ENCODE measurements at places on chromosomes 12 and 14.

GRCh38 chr12:47772094-47772660 lies 861 bp upstream of the SLC48A1 start:
- no peak for DNase-seq

DNA sequence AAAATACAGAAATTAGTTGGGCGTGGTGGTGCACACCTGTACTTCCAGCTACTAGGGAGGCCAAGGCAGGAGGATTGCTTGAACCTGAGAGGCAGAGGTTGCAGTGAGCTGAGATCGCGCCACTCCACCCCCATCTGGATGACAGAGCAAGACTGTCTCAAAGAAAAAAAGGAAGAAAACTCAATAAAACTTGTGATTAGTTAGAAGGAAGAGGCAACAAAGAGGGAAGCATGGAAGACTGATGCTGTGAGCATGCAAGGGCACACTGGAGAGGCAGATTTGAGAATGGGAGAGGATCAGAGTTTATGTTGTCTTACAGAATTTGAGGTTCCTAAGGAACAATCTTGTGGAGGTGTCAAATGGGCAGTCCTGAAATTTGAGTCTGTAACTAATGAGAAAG lies 2.8 kb upstream of the ZC2HC1C start:
- no peak for DNase-seq

DNA sequence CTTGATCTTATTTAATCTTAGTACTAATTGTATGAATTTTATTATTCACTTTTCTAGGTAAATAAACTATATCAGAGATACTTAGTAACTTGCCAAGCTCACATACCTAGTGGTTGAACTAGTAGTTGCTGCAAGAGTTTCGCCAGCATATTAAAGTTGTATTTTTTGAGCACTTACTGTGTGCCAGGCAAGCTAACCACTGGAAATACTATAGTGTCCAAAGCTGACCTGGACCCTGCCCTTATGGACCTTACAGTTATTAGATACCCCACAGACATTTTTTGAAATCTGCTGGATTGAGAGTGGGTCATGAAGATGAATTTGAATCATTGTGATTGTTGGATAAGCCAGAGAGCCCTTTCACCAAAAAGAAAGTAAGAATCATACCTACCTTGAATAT lies 125.0 kb downstream of the RAD51B start:
- DNase-seq: peak; percentile 3

DNA sequence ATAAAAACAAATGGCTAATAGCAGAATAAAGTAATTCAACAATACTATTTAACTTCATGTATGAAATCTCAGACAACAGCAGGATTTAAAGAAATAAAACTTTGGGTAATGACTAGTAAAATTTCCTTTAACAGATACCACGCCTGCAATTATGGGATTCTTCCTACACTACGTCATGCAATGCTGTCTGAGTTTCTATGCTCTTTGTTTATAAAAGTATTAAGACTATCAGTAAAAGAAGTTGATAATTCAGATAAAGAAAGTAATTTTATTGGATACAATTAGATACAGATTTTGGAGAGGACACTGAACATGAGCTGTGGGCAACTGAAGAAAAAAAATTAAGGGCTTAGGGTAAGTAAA lies 308.4 kb upstream of the LRFN5 start:
- DNase-seq: no peak

DNA sequence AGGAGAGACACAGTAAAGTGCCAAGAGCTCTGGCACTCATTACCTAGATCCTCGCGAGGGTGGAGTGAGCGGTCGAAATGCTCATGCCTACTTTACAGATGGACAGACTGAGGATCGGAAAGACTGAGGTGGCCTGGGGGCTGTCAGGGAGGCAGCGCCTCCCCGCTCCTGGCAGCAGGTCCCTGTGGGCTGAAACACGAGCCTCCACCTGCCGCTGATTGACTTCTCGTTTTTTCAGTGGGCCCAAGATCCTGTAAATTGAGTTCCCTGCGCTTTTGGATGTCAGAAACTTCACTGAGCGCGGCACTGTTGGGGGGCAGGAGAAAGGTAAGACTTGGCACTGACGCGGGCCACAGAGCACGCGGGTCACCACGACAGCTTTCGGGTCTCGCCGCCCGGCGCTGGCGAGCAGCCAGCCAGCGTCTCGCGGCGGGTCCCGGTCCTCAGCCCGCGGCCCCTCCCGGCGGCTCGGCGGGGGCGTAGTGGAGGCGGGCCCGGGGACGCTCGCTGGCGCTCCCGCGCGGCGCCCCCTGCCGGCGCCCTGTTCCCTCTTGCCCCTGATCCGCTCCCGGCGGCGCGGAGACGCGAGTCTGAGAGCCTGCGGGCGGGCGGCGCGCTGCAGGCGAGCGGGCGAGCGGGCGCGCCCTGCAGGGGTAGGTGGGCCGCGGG lies 552 bp upstream of the SCN8A start:
- peak; percentile 78 for DNase-seq

GRCh38 chr14:73266317-73266716 lies 29.0 kb downstream of the PAPLN start:
- DNase-seq: no peak

DNA sequence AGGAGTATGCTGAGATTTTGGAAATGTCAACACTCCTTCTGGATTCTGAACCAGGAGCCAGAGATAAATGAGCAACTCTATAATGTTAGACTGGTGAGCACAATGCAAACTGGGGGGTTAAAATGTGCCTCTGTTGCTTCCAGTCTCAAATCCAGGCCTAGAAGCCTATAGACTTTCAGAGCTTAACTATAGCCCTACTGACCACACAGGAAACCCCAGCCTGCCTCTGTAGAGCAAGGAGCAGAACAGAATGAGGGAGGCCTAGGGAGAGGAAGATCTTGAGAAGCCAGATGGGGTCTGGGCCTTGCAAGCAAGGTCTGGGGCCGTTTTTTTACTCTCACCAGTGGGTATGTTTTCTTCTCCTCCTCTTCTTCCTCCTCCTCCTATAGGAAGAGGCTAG lies 225.4 kb upstream of the KITLG start:
- DNase-seq: peak; percentile 58

DNA sequence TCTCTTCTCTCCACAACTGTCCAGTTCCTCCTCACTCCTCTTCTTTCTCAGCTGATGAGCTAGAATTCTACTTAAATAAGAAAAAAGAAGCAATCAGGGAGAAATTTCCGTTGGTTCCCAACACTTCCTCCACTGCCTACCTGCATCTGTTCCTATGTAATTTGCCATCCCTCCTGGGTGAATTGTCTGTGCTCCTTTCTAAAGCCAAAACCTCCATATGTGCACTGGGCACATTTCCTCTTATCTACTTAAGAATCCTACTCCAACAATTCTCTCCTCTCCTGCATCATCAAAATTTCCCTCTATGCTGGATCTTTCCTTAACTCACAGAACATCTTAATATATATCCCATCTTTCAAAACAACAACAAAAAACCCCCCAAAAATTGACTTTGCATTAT lies 35.2 kb downstream of the GPR65 start:
- no peak for DNase-seq

GRCh38 chr12:52148464-52149181 lies 43.2 kb downstream of the KRT80 start:
- DNase-seq: no peak

- no peak for DNase-seq
These were observed 30.5 kb downstream of the APPL2 start for GRCh38 chr12:105205322-105206048.

GRCh38 chr14:61388976-61389576 lies 67.7 kb downstream of the PRKCH start:
- no peak for DNase-seq

DNA sequence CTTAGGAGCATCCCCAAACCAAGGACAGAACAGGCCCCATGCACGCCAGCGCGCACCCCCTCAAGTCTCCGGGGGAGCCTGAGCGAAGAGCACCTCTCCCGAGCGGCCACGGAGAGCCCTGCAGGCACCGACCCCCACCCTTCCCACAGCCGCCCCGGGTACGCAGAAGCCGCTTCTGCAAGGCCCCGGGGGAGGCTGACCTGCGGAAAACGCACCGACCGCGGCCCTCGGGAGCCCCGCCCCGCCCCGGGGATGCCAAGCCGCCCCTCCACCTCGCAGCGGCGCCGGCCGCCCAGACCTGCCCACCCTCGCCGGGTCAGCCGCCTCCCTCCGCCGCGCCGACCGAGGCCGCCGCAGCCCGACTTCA lies 385 bp downstream of the CAPRIN2 start:
- DNase-seq: no peak

- DNase-seq: no peak
These were observed 213.6 kb downstream of the ADGRD1 start for GRCh38 chr12:131167334-131167733.

DNA sequence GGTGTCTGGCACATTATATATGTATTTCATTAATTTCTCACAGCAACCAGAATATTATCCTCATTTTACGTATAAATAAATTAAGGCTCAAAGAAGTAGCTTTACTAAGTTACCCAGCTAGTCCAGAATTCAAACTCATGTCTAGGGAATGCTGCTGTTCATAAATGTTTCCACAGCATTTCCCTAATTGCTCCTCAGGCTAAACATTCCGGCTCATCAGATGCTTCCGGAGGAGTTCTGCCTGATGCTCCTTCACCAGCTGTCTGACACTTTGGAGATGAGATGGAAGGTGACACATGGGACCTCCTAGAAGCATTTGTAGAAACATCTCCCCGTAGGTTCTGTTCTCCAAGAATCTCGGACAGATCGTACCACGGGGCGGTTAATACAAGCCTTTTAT lies 12.1 kb downstream of the KRT85 start:
- DNase-seq: peak; percentile 84

DNA sequence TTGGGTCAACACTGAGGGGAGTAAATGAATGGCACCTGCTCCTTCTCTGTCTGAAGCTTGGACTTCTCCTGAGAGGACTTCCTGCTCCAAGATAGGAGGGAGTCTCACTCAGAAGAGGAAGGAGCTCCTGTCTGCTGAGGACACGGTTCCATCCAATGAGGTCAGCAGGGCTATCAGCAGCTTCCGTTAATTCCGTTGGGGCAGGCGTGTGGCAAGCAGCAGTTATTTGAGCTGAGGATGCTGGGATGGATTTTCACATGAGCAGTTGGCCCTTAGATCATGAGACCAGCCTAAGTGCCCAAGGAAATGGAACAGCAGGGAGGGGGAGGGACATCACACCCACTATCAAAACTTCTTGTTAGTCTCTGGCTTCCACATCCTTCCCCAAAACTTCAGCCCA lies 159.0 kb upstream of the PZP start:
- no peak for DNase-seq

DNA sequence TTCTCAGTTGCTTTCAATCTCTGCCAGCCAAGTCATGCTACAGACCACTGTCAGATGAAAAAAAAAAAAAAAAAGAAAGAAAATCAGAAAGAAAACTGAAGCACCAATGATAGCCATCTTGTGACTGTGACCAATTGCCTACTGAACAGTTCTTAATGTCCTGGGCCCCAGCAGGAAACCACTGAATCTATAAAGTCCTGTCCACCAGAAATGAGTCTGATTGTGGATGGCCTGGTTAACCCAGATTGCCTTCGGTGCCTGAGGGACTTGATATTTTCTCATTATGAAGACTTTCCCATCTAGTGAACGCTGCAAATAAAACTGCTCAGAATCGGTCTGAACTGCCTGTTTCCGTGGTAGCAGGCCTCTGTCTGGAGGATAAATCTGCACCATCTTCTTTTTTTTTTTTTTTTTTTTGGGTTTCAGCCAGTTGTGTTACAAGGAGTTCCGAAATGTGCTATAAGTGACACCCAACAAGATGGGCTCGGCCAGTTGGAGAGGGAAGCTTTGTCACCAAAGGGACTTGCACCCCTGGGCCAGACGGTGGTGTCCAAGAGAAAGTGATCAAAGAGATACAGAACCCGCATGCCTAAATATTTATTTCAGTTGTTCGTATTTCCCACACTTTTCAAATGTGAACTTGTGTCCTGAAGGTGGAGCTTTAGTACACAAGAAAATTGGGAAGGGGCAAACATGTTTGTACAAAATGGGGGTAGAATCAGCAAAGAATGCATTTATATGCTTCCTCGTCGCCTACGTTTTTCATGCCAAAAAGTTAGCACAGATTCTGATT lies 3.0 kb upstream of the PLXNC1 start:
- DNase-seq: peak; percentile 65

- no peak for DNase-seq
These were observed 37.0 kb downstream of the GPR137C start for GRCh38 chr14:52589646-52590045.

DNA sequence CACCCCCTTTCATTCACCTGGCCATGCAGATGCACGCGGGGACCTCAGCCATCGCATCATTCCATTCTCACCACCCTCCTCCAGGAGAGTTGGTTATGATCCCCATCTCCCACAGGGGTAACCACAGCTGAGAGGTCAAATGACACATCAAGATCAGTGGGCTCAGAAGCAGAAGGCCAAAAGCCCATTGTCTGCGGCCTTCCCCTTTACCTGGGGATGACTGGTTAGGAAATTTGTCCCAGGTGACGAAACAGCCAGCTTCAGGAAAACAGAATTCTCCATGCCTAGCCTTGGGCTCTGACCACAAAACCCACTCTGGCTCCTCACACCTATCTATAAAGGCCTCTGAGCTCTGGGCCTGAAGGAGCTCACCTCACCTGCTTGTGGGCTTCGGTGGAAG lies 36.1 kb downstream of the ZFP36L1 start:
- no peak for DNase-seq

- peak; percentile 81 for DNase-seq
These were observed 14.4 kb upstream of the NTF3 start for GRCh38 chr12:5417500-5417899.

DNA sequence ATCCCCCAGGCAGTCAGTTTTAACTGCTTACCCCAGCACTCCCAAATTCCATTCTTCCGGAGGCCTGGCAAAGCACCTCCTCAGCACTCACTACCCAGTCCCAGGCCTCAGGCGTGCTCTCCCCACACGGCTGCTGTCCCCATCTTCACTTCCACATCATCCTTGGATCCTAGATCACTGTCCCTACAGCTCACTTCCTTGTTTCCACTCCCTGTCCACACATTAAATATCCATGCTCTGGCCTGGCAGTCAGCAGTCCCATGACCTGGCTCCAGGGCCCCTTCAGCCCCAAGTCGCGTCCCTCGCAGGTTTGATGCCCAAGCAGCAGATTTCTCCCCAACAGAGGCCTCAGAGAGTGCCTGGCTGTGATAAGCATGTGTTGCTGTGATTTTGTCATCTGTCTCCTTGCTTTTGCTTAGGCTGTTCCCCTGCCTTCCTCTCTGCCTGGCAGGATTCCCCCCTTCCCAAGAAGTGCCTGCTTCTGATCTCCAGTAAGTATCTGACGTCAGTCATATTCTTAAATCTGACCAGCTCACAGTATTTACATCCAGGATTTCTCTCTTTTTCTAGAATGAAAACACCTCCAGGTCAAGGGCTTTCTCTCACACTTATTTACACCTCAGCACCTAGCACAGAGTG lies 241.7 kb downstream of the ZFP36L1 start:
- DNase-seq: no peak

DNA sequence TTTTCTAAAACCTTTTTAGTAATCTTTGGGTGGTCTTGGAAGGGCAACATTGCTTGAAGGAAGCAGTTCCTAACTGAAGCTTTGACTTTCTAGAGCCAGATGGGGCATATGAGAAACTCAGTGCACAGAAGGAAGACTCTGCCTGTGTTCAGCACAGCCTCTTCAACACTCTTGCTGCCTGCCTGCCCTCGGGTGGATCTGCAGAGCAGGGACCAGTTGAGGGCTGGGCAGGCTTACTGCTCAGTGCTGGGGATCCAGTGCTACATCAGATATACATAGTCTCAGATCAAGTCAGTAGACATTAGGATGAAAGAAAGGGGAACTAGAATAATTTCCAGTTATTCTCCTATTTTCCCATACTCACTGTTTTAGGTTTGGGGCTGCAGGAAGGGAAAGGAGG lies 29.5 kb upstream of the TMX1 start:
- DNase-seq: no peak

- no peak for DNase-seq
These were observed 13.4 kb downstream of the NR2C1 start for GRCh38 chr12:95059984-95060383.

- DNase-seq: no peak
These were observed 161.7 kb downstream of the ALX1 start for GRCh38 chr12:85441741-85442140.

Data from EH (cell line).